ENCODE measurements at places on chromosomes 5 and 9.

GRCh38 chr5:178515776-178516503 lies 74.3 kb downstream of the COL23A1 start:
- DNase-seq = no peak

DNA sequence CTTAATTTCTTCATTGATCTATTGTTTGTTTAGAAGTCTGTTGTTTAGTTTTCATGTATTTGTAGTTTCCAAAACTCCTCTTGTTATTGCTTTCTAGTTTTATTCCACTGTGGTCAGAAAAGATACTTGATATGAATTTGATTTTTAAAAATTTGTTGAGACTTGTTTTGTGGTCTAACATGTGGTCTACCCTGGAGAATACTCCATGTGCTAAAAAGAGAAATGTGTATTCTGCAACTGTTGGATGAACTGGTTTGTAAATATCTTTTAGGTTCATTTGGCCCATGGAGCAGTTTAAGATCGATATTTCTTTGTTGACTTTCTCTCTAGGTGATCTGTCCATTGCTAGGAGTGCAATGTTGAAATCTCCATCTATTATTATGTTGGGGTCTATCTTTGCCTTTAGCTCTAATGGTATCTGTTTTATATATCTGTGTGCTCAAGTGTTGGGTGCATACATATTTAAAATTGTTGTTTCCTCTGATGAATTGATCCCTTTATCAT lies 150.6 kb upstream of the ATP10B start:
- DNase-seq = no peak

DNA sequence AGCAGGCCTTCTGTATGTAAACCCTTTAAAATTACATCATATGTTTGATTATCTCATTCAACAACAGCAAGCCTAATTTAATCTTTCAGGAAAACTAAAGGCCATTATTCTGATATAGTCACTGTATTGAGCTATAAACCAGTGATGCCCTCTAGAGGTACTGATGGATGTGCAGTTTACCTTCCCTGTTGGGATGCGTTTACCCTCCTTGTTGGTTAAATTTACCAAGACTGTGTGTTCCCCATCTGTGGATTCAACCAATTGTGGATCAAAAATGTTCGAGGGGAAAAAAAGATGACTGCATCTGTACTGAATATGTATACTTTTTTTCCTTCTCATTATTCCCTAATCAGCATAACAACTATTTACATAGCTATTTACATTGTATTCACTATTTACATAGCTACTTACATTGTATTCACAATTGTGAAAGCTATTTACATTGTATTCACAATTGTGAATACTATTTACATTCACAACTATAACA lies 3.7 kb upstream of the BAAT start:
- DNase-seq = no peak

DNA sequence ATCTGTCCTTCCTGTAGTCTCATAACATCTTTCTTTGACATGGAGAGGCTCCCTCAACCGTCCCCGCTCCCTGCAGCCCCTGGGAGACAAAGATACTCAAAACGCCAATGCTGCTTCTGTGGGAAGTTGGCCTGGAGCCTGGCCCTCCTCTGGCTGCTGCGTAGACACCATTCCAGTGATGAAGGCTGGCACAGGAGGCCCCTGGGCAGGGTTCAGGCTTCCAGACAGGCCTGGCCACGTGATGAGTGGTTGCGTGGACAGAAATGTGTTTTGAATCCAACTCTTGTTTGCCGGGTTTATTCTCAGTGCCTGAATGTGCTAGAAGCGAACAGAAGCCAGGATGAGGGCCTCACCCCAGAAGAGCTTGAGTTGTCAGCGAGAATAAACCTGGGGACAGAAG lies 43.2 kb upstream of the NKX2-5 start:
- DNase-seq = no peak

DNA sequence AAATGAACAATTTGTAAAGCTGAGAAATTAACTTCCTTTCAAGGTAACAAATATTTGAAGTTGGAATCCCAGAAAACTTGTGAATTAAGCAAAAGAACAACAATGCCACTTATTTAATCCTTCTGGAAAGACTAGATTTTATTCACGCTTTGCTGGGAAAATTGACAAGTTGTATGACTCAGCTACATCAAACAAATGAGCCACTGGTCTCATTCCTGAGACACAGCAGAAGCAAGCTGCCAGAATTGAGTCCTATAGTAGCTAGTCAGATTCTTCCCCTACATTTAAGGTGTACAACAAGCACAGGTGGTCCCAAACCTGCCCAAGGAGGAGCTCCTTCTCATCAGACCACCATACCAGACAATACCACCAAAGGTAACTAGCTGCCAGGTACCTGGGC lies 280.7 kb downstream of the SPOCK1 start:
- DNase-seq = no peak

- DNase-seq = no peak
Observed at GRCh38 chr9:106403081-106403480, 459.9 kb upstream of the ZNF462 start.

DNA sequence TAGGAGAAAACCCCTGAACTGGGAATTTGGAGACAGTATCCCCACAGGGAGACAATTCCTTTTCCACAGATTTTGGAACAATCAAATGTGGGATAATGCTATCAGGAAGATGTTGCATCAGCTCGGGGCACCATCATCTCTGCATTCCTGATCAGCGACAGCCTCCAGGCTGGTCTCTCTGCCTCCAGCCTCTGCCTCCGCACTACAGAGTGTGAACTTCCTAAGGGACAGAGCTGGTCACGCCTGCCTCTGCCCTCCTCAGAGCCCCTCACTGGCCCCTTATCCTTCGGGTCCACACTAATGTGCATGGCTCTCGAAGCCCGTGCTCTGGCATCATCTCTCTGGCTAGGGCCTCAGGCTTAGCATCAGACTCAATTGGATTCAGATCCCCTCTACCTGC lies 8.6 kb downstream of the FOXI1 start:
- no peak for DNase-seq
